ENCODE measurements at places on chromosomes 2 and 18.
A peak's percentile ranks its signal among the peaks of the same experiment; 100 is the strongest.

- peak; percentile 41 for DNase-seq
Observed at GRCh38 chr18:22417496-22418188, at the start of gene CTAGE1. CTAGE1 (minus strand) TSS chr18:22417915; CDS start chr18:22417811, 104 bp downstream.

DNA sequence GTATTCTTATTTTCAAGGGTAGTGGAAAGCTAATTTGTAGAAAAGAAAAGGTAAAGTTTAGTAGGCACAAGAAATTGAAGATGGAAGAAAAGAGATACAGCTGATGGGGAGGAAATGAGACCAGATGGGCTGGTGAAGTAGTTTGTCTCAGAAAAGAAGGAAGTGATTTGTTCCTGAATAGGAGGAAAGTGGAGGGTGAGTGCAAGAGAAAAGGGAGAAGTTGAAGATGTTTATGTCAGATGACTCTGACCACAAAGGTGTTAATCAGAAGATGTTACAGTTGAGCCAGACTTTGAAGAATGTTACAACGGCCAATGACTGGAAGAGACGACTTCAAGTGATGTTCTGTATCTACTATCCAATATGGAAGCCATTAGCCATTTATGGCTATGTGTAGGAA lies 21.2 kb downstream of the ZSCAN30 start:
- DNase-seq, result no peak

DNA sequence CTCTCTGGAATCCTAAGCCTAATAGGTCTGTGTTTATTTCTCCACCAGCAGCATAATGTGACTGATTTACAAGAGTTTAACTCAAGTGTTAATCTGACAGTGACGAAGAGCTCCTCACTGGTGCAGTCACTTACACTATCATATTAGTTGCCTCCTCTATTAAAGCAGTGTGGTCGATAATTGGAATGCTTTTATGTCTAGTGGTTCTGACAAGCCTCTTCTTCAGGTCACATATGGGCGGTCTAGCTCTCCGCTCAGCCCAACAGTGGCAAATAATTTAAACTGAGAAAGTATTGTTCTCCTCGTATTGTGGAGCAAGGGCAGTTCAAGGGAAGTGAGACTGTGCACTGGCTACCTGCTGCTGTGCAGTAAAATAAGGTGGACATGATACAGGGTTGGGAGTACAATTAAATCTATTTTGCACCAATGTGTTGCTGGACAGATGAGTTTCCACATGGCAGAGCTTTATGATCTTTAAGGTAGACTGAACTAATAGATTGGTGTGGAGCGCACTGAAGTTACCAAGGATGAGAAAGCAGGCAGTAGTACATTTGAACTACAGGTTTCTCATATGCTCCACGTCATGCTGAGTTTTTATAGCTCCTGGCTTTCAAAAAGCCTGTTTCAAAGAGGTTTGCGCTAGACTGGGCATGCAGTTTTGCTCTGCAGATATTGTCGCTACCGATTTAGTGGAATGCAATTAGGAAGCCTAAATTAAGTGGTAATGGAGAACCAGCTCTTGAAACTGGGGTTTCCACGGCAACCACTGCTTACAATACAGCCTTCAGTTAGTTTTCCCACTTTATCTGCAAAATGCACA lies 151.7 kb upstream of the POU3F3 start:
- DNase-seq, result peak; percentile 69

- peak; percentile 26 for DNase-seq
Observed at GRCh38 chr2:200199576-200200263, 106.8 kb upstream of the SPATS2L start.

DNA sequence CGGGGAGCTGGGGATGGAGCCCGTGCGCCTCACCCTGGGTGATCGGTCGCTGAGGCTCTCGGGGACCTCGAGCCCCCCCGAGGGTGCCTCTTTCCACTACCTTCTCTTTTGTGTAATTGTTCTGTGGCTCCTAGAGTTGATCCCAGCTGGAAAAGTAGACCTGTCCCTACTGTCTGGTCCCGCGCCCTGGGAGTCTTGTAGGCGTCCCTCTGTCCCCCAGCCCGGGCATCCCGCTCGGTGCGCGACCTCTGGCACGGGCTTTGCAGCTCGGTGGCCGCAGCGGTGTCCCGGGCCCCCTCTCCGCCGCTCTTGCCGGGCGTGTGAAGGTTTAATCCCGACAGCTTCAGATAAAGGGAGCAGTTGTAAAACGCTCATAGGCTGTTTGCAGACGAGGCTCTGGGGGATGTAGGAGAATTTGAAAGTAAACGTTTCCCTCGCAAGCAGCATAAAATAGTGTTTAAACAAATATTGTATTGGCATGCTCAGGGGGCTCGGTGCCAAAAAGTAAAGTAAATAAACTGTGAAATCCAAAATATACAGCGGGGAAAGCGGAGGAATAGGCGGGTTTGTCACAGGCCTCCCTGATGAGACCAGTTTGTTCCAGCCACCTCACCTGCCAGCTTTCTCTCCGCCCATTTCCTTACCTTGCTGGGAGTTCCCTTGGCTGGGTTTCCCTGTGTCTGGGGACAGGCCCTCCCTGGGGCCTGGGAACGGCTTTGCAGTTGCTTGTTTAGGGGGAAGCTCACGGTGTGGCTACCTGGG lies 1.9 kb downstream of the GLI2 start:
- peak; percentile 58 for DNase-seq

DNA sequence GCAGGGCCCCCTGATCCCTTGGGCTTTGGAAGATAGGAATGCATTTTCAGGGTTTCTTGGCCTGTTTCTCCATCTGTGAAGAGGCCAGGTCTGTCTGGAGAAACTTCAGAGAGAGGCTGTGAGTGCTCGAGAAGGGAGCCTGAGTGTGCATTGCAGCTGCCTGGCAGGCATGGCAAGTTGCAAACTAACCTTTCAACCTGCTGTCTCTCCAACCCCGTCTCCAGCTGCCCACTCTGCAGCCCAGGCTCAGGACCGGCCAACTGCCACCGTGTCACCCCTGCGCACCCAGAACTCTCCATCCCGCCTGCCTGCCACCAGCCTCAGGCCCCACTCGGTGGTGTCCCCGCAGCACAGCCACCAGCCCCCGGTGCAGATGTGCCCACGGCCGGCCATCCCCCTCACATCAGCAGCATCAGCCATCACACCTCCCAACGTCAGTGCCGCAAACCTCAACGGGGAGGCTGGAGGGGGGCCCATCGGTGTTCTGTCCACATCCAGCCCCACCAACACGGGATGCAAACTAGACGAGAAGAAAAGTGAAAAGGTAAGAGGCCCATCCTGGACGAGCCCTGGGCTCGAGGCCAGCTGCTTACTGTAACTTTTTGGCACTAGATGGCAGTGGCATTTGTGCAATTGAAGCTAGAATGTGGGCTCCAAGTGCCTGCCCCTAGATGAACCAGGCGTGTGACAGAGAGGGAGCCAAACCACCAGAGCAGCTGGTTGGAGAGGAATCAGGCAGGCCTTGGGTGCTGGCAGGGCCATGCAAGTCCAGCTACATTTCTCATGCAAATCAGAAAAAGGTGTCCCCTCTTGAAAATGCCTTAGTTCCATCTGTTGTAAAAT lies 164.6 kb downstream of the SEPTIN10 start:
- peak; percentile 80 for DNase-seq

DNA sequence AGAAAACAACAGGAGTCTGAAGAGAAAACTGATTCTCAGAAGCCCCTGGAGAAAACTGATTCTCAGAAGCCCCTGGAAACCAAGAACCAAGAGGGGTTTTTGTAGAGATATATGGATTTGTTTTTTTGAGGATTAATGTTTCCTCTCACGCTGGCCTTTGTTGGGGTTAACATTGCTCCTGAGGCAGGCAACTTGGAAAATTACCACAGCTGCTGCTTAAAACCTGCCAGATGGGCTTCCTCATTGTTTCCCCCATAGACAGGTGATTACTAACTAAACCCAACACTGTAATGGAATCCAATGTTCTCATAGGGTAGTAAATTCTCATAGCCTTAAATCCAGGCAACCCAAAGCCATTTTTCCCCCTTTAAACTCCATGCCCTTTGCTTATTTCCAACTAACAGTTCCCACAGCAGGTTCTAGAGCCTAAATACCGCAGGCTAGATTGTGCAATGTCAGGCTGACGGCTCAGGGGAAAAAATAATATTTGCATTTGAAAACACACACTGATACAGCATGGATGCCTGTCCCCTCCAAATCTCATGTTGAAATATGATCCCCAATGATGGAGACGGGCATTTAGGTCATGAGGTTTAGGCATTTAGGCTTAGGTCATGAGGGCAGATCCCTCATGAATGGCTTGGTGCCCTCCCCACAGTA lies 272.3 kb upstream of the PKDCC start:
- no peak for DNase-seq

GRCh38 chr18:23433360-23433759 lies 19.7 kb upstream of the RIOK3 start:
- DNase-seq, result no peak

DNA sequence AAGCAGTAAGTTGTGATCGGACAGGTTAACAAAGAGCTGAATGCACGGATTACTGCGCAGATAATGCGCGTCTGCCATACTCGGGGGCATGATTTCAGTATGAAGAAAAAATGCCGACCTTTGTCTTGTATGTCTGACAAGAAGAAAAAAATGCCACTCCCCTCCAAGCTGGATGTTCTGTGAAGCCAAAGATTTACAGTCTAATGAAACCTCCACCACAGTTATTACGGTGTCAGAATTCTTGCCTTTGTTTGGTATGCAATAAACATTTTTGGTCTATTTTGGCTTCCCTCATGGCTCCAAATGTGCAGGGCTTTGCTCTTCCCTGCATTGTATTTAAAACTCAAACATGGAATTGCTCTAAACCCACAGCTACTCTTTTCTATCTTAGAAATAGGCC lies 72.2 kb upstream of the THUMPD2 start:
- DNase-seq, result peak; percentile 29

- no peak for DNase-seq
Observed at GRCh38 chr2:238497610-238498005, 70.9 kb downstream of the ASB1 start.

DNA sequence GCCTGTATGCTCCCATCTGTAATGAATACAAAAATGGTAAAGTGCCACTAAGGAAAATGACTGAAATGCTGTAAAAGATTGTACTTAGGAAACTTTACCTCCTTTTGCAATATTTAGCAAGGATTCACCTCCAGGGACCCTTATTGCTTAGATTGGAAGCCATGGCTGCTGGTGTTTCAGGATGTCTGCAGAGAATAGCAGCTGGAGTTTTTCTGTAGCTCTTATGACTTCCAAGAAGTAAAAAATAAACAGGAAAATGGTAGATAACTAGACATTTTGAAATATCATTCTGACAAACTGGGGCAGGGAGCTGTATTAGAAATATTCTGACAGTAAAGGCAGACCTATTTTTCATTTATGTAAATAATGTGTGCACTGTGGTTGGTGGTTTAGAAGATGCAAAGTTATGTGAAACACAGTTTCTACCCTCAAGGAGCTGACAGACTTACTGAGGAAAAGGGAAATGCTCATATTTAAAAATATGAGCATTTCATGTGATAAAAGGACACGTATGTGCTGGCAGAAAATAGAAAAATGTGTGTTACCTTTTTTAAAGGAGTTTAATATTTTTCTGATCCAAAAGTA lies 224.9 kb upstream of the BOD1L2 start:
- DNase-seq, result no peak

DNA sequence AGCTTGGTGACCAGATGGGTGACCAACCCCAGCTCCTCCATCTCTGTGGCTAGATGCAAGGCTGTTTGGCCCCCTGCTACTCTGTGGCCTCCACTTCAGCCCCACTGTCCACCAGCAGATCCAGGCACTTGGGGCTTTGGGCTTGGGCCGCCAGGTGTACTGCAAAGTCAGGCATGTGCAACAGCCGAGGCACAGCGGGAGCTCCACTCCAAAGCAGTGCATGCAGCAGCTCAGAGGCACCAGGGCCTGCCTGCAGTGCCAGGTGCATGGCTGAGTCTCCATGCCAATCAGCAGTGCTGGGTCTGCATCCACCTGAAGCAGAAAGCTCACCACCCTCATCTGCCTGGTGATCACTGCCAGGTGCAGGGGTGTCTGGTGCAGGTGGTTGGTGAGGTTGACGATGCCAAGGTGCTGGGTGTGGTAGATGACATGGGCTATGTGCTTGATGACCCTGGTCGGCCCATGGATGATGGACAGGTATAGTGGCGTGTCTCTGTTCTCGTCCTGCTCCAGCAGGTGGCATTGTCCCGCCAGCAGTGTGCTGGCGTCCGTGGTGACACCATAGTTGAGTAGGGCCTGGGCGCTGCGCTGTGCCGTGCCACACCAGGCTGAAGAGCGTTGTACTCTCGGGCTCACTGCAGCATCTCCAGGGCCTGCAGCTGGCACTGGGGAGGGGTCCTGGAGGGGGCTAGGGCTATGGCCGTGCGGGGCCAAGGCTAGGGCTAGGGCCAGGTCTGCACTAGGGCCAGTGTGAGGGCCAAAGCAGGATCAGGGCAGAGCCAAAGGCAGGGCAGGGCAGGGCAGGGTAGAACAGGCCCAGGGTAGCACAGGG lies 1.0 kb upstream of the ANKRD62 start:
- no peak for DNase-seq

DNA sequence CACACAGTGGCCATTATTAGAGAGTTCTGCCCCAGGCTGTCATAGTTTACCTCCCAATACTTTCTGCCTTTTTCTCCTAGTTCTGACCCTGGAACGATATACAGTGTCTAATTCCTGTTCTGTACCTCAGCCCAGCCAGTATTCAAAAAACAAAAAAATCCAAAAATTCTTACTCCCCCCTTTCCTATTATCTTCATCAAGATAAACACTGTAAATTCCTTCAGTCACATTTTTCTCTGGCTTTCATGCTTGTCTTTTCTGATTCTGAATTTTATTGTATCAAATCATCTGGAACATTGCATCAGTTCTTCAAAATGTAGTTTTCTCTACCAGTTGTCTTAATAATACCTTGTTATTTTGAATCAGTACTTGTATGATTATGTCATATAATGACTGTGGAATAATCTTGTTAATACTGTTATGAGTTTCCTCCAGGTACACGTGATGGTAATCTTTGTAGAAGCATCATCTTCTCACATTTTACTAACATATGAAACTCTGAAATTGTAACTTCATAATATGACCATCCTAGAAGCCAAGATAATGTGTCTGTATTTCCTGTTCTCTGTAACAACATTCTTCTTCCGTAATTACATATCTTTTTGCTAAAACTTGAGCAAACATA lies 79.0 kb upstream of the NOSTRIN start:
- no peak for DNase-seq

DNA sequence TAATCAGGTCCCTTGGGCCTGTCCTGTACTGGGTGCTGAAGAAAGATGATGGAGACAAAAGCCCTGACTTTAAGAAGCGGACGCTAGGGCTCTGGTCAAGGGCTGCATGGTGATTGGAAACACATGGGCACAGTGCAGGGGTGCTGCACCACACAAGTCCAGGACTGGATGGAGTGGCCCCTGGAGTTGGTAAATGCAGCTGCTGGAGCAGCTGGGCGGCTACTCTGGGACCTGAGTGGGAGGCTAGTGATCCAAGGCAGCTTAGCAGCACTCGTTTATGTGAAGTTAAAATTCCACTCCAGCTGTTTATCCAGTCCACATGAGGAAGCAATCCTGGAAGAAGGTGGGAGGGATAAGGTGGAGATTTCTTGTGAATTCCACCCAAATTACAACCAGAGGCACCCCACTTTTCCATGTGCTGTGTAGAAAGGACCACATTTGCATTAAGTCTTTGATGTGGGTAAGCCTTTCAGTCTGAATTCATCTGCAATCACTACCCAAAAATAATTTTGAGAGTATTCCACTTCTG lies 24.9 kb downstream of the MERTK start:
- no peak for DNase-seq

All from astrocyte of the hippocampus (primary cell).